NCI-H1417 treated with DMSO at 0.1 percent for 48 hours (cell line): ENCODE measurements at places on chromosomes 1 and 21.

DNA sequence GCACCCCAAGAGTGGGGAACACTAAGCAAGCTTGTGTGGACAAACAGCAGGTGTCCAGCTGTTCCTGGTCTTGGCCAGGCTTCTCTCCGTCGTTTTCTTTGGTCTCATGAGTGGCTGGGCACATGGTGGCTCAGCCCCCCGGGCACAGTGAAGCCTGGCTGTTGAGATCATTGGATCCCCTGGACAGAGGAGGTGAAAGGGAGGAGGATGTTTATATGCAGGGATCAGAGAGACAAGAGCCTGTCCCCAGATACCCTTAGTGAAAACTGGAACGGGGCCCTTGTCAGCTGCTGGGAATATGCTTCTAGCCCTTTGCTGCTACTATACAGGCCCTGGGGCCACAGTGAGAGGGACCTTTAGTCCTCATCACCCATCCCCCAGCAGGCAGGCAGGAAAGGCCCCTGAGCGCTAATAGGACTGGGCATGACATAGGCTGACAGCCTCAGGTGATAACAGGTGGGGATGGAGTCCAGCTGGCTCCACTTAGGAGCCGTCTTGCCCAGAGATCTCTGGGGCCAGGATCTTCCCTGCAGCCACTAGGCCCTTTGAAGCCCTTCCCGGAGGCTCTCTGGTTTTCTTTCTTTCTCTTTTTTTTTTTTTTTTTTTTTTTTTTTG is 16.4 kb downstream of the EPHA8 start:
- DNase-seq, result no peak

DNA sequence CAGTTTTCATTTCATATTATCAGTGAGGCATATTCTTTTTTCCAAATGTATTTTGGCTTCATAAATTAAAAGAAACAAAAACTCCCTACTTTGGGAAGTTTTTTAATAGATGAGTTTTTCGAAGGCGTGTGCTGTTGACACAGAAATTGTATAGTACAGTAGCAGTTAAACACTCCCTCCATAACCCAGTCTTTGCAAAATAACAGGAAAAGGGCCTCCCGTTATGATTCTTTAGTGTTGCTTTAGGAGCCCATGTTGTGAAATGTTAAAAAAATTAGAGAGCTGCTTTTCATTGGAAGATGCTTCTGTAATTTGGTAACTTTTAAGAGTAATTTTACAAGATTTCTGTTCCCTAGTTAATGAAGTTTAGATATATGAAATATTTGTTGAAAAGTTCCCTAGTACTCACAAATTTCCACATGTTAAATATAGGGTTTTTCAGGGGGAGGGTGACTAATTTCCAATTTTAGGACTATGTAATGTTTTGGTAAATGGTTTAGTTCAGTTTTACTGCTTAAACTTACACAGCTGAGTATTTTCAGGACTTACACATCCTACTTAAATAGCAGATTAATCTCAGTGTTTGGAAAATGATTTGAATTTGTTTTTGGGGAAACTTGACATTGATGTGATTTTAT is 2.0 kb downstream of the CAMSAP2 start:
- no peak for DNase-seq

DNA sequence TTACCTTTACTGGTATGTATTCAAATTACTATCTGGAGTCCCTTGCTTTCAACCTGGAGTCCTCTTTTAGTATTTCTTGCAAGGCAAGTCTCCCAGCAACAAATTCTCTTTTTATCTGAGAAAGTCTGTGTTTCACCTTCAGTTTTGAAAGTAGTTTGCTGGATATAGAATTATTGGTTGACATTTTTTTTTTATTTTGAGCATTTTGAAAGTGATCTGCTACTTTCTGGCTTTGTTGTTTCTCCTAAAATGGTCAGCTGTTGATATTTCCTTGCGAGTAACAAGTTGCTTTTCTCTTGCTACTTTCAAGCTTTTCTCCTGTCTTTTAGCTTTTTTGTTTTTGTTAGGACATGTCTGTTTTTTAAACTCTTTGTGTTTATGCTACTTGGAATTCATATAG is 126.1 kb downstream of the TRIM33 start:
- no peak for DNase-seq

GRCh38 chr1:211336161-211336560 is 9.5 kb downstream of the TRAF5 start:
- DNase-seq, result no peak

DNA sequence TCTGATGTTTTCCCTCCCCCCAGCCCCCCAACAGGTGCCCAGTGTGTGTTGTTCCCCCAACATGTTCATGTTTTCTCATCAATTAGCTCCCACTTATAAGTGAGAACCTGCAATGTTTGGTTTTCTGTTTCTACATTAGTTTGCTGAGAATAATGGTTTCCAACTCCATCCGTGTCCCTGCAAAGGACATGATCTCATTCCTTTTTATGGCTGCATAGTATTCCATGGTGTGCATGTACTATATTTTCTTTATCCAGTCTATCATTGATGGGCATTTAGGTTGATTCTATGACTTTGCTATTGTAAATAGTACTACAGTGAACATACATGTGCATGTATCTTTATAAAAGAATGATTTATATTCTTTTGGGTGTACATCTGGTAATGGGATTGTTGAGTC is 24.6 kb downstream of the ZNF678 start:
- DNase-seq, result no peak

GRCh38 chr1:96474985-96475743 is 246.4 kb upstream of the PTBP2 start:
- no peak for DNase-seq

DNA sequence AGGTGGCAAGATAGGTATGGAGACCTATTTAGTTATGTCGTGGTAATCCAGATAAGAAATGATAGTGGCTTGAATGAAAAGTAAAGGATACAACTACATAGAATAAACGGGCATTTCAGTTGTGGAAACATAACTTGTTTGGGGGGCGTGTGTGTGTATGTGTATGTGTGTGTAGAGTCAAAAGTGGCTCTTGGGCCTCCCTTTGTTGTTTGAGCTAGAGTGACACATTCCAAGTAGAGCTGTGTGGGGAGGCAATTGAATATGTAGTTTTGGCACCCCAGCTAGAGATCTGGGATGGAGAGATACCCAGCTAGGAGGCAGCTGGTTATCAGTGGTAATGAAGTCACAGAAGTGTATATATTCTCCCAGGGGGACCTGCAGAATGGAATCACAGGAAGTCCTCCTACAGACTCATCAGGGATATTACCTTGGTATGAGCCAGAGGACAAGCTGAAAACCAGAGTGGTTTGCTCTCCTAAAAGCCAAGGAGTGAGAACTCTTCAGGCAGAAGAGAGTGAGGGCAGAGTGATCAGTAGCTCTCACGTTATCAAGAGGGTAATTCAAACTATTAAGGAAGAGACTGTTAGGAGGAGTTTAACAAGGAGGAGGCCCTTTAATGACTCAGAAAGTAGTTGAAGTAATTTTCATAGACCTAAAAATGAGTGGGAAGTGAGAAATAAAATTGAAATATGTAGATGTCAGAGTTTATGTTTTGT is 5.1 kb downstream of the CR1L start:
- no peak for DNase-seq

DNA sequence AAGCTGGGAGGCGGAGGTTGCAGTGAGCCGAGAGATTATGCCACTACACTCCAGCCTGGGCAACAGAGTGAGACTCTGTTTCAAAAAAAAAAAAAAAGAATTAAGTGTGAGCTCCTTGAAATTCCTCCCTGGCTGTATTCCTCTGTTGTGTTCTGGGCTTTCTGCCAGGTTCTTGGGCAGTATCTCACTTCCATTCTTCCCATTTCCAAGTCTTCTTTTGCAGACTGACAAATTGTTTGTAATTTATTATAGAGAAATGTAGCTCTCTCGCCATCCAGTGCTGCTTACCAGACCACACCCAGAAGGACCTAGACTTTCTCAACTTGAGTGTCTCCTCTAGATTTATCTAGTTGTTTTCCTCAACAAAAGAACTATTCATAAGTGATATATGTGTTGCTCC is 105.0 kb upstream of the ADGRL2 start:
- no peak for DNase-seq

DNA sequence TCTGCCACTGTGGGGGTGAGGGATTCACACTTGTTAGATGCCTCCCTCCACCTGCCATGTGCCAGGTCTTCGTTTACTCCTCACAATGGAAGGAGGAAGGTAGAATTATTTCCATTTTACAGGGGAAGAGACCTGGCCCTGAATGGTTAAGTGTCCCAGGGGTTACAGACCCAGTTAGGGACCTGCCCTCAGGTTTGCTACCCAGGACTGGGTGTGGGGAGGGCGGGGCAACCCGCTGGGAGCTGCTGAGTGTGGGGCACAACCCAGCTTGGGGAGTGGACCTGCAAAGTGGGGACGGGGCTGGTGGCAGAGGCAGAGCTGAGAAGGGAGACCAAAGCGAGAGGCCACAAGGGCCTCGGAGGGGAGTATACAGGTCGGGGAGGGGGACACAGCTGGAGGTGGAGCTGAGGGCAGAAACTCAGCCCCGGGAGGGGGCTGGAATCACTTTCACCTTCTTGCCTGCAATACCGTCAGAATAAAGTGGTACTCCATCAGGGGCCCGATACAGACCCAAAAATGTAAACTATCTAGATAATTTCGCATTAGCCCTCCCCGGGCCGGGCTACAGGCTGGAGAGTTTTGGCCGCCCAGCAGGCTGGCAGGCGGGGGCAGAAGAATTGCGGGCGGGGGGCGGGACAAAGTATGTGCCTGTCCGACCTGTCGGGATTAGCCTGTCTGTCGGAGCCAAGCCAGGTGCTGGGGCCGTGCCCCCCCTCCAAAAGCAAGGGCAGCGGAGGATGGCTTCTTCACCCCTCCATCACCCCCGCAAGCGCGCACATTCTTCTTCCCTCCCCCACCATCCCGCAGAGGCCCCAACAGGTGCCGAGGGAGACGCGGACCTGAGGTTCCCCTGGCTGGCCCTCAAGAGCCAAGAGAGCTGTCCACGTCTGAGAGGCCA is 1.4 kb downstream of the RSPO1 start:
- no peak for DNase-seq

DNA sequence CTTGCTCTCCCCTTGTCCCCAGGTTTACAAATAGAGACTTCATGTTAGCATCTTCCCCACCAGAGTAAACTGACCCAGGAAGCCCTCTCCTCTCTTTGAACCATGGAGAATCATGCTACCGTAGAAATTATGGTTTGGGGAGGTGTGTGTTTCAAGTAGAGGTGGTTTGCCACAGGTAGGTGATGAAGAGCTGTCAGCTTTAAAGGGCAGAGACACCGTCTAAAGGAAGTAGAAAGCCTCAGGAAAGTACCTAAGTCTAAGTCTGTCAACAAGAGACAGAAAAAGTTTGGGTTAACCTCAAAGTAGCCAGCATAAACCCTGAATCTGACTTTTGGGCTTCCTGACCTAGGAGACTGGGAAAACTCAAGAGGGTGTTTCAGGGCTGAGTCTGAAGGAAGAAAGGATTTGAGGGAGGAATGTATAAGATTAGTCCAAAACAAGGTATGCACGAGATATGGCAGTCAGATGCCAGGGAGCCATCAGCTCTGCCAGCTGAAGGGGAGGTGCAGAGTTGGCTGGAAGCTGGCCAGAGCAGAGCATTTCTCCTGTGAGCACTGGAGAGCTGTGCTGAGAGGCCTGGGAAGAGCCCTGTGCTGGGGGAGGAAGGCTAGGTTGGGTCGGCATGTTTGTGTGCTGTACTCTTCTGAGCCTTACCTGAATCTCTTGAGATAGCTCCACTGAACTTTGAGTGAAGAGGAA is 14.3 kb downstream of the ADAMTSL4 start:
- DNase-seq, result no peak

DNA sequence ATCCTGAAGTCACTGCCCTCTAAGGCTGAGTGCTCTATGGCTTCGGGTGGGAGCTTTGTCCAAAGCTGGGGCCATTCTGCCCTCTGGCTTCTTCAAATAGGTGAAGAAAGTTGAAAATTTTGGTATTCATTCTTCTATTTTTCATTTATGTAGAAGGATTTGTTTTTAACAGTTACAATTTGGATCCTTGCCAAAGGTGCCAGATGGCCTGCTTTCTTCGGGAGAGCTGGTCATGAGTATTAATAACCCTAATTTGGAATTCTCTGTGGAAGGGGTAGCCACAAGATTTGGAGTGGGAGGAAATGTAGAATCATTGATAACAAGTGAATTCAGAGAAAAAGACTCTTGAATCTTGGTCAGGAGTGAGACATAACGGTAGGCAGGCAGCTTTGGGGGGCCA is 370.4 kb upstream of the ST6GALNAC5 start:
- DNase-seq, result no peak

DNA sequence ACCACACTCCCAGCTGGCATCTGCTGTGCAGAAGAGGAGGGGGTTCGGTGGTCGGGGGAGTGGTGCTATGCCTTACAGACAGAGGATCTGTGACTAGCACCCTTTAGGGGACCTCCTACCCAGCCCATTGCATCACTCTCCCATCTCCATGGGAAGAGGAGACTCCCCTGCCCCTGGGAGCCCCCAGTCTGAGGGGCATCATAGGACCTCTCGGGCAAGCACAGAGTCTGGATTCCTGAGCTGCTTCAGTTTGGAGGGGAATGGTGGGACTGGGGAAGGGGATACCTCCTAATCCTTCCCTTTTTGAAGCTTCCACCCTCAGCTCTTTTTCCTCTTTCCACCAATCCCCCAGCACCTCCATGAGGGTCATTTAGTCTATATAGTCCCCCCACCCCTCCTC is 1.4 kb downstream of the INSRR start:
- no peak for DNase-seq

DNA sequence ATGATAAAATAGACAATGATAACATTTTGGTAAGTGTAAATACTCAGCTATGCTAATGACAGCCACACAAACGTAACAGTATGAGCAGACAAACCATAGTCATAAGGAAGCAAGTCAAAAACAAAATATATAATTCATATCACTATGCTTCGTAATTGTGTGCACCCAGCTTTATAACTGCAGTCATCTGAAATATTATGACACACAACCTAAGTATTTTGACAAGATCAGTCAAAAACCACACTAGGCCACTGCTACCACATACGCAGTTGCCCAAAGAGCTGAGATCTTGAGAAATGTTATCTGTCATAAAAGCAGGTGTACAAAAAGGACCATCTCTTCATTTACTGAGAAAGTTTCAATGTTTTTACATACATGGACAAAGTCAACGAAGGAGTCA is 26.0 kb downstream of the RNASEL start:
- DNase-seq, result no peak

DNA sequence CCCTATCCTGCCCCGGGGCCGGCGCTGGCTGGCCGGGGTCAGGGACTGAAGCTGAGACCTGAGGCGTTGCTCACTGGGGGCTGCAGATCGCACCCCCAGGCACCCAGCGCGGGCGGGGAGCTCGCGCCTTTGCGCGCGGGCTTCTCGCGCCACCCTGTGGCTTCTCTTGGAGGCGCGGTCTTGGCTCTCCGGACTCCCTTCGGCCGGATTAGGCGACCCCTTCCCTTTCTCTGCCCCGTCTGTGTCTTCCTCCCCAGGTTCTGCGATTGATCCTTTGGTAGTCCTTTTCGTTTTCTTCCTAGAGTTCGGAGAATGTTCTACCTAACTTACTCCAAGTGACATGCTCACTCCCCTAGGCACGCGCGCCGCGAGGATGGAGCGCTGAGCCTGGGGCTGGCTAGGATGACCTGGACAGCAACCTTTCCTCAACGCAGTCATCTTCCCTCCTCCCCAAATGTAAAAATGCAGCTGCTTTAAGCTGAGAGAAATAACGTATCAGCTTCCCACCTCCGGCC is 495 bp upstream of the NTRK1 start:
- no peak for DNase-seq

- DNase-seq, result no peak
Observed at GRCh38 chr21:21907271-21907670, 909.1 kb downstream of the NCAM2 start.

GRCh38 chr1:17612831-17613230 is 73.3 kb downstream of the ARHGEF10L start:
- DNase-seq, result no peak

GRCh38 chr21:42670884-42671283 is 17.5 kb downstream of the PDE9A start:
- no peak for DNase-seq
